Fibroblast of upper back skin (primary cell): ENCODE measurements at places on chromosomes 7 and 10.

- peak; percentile 41 for DNase-seq
Measured at GRCh38 chr7:131546583-131547141, 9.8 kb downstream of the PODXL start.

- peak; percentile 93 for DNase-seq
Measured at GRCh38 chr10:122495406-122496340, 34.3 kb downstream of the HTRA1 start.

- DNase-seq: peak; percentile 84
Measured at GRCh38 chr10:17527514-17528146, 73.2 kb upstream of the ST8SIA6 start.

GRCh38 chr7:123637878-123638277 lies 17.8 kb upstream of the LMOD2 start:
- no peak for DNase-seq

DNA sequence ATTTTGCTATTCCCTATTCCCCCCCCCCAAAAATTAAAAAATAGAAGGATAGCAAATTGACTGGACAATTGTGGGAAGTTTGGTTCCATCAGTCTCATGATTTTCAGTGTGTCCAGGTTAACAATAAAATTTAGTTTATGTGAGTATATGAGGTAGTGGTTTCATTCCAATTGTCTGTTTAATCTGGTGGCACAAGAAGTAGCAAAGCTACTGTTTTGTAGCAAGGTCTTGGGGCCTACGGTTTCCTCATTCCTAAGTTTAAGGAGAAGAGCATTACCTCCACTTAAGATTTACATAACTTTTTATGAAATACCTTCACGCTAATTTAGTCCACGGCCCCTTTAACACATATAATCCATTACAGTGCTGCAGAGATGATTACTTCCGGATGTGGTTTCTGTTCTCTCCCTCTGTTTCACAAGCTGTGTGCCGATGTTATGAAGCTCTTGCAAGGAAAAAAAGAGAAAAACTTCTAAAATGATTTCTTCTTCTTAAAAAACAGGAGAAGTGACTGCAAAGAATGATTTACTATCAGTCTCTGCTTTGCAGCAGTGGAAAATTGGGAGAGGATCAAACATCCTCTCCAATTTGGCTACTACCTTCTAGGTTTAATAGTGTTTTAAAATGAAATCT lies 32.7 kb upstream of the NPVF start:
- DNase-seq: peak; percentile 72

DNA sequence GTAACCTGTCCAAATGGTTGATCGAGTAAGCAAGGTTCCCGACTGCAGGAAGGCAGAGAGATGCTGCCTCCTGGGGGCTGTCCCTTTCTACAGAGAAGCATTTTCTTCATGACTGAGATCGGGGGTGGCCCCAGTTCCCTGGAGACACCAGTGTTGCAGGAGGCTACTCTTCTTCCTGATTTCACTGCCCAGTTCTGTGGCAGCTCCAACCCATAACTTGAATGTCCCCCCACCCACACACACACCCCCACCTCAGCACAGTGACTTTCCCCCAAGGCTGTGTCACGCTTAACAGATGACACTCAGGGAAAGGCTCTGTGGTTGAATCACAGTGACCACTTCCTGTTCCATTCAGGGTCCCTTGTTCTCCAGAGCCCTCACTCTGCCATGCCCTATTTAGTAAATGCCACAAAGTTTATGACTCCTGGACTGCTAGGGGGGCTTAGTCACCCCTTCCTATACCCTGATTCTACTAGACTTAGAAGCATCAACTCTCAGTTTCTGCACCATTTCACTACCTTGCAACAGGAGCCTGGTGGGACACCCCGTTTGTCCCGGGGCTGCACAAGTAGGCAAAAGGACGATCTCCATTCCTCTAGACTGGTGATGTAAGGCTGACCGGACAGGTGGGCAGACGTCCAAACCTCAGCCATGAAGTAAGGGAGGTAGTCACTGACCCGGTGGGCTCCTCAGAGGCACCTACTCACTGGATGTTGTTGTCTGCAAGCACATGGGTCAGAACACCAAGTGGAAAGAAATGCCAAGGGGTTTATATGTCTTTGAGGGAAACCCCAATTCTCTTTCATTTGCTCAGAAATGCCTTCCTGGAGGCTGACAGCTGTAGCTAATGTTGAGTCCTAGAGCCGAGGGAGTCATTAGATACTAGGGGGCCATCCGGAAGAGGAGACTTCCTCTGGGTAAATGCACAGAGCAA lies 31.3 kb upstream of the SMC3 start:
- DNase-seq: peak; percentile 74

GRCh38 chr7:151503902-151504714 lies 15.6 kb downstream of the RHEB start:
- peak; percentile 85 for DNase-seq

DNA sequence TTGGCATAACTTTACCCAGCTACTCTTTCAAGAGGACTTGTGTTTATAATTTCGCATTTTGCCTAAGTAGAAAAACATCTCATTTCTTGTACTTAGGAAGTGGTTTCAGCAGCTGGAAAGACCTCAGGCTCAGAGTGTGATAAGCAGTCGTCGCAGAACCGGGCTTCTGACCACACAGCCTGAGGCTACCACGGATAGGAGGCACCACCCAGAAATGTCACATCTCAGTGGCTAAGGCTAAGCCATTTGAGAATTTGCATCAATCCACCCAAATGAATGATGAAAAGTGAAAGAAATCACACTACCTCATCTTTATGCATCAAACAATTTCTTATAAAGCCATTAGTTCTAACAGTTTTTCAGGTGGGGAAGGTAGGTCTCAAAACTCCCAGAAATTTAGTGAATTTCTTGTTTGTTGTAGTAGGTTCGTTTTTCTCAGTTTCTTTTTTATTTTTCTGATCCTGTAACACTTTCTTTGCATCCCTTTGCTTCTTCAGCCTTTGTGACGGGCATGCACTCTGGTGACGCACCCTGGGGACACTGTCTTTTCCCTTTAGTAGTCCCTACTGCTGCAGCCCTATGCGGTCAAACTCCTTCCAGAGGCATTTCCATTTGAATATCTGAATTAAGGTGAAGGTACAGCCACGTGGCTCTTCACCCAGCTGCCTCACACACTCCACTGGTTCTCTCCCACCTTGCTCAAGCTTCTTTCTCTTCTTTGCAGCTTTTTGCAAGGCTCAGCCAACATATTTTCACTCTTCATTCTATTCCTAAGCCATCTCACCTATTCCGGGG lies 68.5 kb downstream of the MAP3K8 start:
- no peak for DNase-seq

GRCh38 chr7:146791344-146792285 lies 675.0 kb downstream of the CNTNAP2 start:
- DNase-seq: peak; percentile 1
